ENCODE measurements at places on chromosomes 2 and 18.

- peak; percentile 59 for DNase-seq
Observed at GRCh38 chr2:8408560-8409460, 273.0 kb upstream of the ID2 start.

DNA sequence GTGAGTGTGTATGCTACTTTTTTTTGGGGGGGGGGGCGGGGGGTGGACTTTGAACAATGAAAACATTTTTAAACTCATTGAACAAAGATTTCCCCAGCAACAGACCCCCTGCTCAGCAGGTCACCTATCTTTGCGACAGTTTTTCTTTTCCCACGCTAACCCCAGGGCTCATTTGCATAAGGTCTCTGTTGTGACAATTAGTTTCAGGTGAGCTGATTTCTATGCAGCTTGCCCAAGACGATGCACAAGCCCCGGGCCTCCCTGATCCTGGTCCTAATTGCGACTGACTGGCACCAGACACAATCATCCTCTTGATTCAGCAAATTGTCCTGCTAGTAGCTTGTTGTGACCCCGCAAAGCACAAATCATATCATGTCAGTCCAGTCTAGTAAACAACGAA lies 40.3 kb downstream of the ZEB2 start:
- DNase-seq, result no peak

DNA sequence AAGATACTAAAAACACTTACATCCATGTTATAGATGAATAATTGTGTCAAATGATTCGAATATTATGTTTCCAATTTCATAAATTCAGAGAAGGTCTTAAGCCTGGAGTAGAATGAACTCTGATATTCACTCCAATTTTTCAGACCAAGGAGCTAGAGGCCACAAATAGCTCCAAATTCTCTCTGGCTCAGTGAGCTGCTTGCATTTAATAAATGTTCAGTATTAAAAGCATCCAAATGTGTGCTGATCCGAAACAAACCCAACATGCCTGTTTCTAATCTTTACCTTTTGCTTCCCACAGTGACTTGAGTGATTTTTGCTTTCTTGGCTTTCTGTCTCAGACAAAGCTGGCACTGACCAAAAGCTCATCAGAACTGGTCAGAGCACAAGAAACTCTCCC lies 291.4 kb downstream of the CCDC85A start:
- DNase-seq, result no peak

DNA sequence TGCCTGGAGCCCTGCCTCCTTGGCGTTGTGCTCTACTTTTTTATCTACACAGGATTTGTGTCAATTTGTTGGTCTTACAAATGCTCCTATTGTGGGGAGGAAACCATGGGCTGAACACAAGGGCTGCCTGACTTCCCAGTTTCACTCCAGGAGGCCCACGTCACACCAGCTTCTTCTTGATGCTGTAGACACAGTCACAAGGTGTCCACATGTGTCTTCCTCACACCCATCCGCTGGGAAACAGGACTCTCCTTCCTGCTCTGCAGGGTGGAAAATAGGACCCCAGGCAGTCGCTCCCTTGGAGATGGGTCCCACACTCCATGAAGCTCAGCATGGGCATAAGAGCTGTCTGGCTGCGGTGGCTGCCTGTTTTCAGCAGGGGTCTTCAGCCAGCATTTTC lies 468.2 kb downstream of the EPHA4 start:
- no peak for DNase-seq

- no peak for DNase-seq
Observed at GRCh38 chr2:195861821-195862220, 204.8 kb downstream of the SLC39A10 start.

DNA sequence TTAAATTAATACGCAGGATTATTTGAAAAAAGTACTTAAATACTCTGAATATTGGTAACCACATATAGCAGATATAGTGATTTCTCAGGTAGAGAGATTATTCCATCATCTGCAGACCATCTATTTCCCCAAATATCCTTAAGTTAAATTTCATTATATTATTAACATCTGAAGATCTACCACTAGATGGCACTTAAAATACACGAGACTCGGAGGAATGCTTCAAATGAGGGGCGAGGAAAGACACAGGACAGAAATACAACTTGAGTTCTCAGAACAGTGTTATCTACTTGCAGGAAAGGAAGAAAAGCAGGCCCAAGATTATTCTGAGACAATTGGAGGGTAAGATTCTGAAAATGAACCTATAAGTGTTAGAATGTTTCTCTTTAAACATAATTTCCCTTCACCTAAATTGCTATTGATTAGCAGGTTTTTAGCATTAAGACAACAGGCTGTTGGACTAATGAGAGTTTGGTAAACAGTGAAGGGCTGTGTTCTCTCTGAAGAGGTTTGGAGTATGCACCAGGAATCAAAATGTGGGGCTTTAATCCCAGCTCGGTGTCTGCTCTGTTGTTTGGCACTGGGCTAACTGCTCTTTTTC lies 76.9 kb upstream of the GCFC2 start:
- DNase-seq, result no peak
